ENCODE measurements at places on chromosomes 3 and 15.
A peak's percentile ranks its signal among the peaks of the same experiment; 100 is the strongest.

DNA sequence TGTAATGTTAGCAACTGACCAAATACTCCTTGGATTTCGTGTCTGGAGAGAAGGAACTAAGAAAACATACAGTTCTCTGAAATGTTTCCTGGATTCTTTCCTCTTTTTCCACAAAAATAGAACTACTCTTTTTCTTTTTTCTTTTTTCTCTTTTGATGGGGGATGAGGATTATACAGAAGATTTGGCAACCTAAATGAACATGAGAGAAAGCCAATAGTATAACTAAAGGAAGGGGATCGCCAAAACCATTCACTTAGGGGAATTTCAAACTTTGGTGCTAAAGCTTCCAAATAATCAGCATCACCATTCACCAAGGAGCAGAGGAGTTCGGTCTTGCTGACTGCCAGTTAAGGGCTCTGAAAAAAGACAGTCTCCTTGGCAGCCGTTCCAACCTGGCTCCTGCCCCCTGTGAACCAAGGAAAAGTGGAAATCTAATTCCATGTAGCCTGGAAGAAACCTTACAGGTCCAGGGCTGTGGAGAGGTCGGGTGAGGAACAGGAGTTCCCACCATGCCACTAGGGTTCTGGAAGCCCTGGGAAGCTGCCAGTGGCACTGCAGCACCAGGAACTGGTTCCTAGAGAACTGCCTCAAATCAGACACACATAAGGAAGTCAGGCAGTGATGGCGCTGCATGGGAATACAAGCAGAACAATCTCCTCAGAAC is 176.9 kb downstream of the TNIK start:
- no peak for DNase-seq

DNA sequence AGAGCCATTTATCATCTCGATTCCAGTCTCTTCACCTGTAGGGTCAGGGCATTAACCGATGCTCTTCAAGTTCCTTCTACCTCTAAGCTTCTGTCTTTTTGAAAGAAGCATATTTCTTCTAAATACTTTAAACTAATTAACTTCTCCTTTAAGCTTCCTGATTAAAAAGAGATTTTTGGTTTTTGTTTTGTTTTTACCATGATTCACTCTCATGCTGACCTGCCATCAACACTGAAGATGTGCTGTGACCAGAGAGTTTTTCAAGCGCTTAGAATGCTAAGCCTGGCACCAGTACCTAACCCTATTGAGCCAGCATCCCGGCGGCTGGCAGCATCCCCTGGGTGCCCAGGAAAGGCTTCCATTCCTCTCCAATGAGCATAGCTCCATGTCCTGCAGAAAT is 89.3 kb downstream of the FOXP1 start:
- DNase-seq = no peak

GRCh38 chr3:127525373-127525772 is 65.2 kb downstream of the TPRA1 start:
- no peak for DNase-seq

- DNase-seq = peak; percentile 67
These were observed at the start of gene HPS3 for GRCh38 chr3:149129326-149130205. Gene HPS3 (plus strand): TSS chr3:149129638. CDS start chr3:149129724, 86 bp downstream.

GRCh38 chr15:82855286-82856100 is 46.1 kb downstream of the WHAMM start:
- DNase-seq = no peak

DNA sequence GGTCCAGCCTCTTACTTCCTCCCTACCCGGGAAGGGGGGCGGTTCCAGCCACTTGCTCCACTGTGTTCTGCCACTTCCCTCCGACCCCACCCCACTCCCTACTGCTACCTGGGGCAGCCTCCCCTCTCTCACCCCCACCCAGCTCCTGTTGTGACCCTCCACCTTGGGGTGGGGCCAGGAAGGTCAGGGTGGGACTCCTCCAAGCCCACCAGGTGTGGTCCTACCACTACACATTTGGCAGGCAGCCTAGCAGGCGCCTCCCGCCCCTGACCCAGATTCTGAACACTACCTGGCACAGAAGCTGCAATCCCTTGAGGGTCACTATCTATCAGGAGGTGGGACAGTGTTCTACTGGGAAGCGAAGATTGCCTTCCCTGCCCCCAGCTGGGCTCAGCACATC is 13.7 kb upstream of the RAF1 start:
- no peak for DNase-seq

- DNase-seq = no peak
These were observed 4.1 kb downstream of the GAP43 start for GRCh38 chr3:115627180-115628074.

DNA sequence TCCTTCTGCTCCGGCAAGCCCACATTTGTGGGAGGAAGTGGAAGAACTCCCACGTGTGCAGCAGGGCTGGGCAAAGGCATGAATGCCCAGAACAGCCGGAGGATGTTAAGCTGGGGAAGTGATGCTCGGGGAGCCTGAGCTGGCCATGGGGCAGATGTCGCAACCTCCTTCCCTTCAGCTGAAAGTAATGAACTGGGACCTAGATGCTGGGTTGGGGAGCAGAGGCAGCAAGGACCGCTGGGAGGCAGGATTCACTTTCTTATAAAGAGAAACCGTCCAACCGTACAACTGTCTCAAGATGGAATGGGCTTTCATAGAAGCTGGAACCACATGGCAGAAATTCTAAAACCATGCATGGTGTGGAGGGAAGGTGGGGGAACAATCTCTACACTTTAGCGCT is 290.9 kb downstream of the OCA2 start:
- DNase-seq = no peak

DNA sequence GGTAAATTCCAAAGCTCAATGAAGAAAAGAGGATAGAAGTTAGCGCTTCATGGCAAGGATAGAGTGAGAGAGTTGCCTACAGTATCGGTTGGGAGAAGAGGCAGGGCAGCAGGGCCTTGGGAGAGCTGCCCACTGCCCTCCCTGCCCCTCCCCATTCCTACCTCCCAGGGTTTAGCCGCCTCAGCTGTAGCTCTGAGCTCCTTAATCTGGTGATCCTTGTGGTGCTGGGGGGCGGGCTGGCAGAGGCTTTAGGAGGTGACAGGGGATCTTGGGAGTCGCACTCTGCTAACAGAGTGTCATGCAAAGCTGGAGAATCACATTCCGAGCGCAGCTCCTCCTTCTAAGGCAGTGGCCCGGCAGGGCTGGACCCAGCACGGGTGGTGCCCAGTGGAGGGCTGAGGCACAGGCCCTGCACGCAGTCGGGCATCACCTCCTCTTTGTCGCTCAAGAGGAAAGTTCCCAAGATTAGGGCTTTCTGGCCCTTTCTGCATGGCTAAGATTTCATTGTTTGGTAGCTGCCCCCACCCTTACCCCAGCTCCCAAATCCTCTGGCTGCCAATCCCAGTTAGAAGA is 57.1 kb upstream of the POLG start:
- no peak for DNase-seq

DNA sequence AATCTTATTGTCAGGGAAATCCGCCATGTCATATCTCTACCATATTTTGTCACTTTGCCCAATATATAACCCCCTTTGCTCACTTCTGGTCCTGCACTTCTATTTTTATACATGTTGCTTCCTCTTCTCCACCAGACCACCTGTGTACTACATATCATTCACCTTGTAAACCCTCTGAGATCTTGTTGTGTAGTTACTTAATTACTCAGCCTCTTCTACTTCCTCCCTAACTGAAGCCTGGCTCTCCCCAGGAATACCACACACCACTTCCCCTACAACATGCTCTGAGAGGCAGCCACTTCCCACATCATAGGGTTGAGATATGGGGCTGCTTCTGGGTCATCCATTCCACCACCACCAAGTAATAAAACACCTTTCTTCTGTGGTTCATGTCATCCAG is 10.0 kb downstream of the HEXA start:
- DNase-seq = no peak

DNA sequence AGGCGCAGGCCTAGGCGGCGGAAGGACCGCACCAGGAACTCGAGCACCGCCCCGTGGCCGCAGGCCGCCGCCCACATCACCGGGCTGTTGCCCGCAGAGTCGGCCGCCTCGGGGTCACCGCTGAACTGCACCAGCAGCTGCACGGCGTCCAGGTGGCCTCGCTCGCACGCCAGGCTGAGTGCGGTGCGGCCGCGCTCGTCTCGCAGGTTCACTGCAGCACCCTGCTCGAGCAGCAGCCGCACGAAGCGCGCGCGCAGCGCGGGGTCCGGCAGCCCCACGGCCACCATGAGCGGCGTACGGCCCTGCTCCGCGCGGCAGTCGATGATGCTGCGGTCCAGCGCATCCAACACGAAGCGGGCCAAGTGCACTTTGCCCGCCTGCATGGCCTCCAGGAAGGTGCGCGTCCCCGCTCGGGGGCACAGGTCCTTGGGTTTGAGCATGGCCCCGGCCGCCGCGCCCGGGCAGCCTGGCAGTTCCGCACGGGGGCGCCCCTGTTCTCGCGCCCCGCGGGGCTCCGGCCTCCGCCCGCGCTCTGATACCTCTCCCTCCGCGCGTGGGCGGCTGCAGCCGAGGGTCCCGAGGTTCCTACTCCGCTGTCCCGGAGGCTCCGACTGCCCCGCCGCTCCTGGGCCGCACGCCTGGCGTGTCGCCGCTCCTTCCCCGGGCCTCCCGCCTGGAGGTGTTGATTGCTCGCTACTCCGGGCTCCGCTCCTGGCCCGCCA is 556 bp downstream of the ANKRD63 start:
- DNase-seq = no peak

DNA sequence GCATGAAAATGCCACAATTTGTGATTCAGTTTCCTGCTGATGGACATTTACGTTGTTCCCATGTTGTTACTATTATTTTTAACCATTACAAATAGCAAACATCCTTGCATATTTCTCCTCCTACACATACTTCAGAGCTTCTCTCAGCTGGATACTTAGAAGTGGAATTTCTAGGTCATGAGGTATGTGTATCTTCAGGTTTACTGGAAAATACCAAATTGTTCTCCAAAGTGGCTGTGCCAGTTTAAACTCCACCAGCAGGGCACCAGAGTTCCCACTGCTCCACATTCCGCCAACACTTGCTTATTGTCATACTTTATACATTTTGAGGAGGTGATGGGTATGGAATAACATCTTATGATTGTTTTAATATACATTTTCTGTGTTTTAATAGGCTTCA is 45.7 kb downstream of the PRR23E start:
- no peak for DNase-seq

DNA sequence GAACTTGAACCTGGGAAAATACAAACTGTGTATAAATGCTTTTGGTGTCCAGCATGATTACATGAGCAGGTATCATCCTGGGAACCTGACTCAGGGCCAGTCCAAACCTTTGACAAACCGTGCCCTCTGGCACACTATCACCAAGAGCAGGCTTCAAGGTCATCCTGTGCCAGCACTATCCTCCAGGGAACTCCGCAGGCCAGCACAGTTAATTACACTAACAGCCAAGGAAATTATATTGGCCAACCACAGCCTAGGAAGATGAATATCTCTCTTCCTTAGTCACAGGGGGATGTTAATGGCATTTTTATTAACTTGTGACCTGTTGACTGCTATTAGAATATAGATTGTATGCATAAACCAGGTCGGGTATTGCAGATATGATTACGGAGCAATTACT is 262.0 kb downstream of the TUSC7 start:
- no peak for DNase-seq

DNA sequence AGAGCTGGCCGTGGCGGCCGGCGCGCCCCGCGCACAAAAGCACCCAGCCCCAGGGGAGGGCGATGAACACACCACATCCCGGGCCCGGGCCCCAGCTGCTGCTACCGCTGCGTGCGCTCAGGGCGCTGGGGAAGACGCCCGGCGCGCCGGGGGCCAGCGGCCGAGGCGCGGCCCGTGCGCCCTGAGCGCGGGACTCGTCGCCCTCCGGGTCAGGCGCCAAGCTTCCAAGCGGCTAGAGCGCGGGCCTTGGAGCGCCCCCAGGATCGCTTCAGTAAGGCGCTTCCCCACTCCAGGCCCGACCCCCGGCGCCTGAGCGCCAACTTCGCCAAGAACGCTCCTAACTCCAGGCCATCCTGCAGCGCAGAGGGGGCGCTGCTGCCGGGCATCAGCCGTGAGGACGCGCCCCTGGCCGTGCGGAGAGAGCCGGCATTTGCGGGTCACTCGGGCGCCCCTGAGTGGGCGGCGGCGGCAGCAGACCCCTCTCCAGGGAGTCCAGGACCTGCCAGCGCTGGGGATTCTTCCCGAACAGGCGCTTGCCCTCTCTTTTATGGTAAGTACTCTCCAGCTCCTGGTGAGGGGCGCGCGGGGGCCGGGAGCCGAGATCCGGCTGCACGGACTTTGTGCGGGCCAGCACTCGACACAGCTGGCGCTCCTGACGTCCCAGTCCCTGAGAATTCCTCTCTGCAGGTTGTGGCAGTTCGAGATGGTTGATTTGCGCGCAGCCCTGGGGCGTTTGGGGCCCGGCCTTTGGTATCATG is 475 bp downstream of the SPSB4 start:
- DNase-seq = no peak

DNA sequence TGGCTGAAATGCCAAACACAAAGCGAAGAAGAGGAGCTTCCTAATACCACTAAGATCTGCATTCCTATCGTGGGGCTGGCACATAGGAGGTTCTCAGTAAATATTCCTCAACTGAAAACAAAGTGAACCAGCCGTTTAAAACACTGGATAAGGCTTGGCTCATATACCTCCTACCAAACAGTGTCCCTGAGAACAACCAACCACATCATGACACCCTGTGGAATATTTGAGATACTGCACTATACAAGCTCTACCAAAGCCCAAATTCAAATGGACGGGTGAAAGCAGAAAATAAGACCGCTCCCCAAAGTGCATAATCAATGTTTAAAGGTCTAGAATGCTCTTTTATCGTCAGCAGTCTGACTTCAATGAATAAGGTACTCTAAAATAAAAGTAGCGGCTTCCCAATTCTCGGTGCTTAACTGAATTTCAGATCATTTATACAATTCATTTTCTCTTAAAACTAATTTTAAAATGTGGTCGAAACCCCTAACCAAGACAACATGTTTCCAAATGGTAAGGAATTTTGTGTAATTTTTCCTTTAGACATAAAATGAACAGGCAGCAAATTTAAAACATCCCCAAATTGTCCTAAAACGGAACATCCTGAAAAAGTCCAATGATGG is 425.8 kb downstream of the ERC2 start:
- no peak for DNase-seq

- no peak for DNase-seq
These were observed 26.1 kb downstream of the STARD5 start for GRCh38 chr15:81297603-81298575.

- no peak for DNase-seq
These were observed 10.5 kb downstream of the TTC23 start for GRCh38 chr15:99238849-99239248.

GRCh38 chr3:132660811-132661070 is 612 bp downstream of the UBA5 start:
- DNase-seq = no peak

- DNase-seq = no peak
These were observed 9.8 kb upstream of the MEF2A start for GRCh38 chr15:99556011-99556410.

DNA sequence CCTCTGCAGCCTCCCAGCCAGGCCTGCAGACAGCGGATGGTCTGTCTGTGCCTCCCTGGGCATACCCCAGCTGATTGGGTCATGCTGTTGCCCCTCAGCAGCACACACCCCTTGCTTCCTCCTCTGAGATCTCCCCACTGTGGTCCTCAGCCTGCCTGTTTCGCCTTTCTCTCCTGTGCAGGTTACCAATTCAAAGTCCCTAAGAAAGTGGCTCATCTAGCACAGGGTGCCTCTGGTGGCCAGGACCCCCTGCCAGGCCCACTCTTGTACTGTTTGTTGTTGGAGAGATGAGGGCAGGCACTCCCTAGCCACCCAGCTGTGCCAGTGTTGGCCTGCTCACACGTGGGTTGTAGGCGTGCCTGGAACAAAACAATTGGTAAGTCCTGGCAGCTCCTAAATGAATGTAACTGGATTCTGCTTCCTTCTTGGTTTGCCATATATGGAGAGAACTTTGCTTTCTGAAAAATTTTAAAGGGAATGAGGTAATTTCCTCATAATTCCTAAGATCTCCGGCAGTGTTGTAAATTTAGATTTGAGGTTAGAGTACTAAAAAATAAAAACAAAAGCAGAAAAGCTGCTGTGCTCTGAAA is 213.2 kb upstream of the IL12A start:
- DNase-seq = no peak
